ENCODE measurements at places on chromosomes 6 and 20.

- no peak for DNase-seq
Observed at GRCh38 chr6:53517021-53517420, 27.9 kb downstream of the GCLC start.

- no peak for DNase-seq
Observed at GRCh38 chr6:134437376-134437775, 119.5 kb upstream of the SGK1 start.

- no peak for DNase-seq
Observed at GRCh38 chr6:19849196-19849595, 12.0 kb downstream of the ID4 start.

DNA sequence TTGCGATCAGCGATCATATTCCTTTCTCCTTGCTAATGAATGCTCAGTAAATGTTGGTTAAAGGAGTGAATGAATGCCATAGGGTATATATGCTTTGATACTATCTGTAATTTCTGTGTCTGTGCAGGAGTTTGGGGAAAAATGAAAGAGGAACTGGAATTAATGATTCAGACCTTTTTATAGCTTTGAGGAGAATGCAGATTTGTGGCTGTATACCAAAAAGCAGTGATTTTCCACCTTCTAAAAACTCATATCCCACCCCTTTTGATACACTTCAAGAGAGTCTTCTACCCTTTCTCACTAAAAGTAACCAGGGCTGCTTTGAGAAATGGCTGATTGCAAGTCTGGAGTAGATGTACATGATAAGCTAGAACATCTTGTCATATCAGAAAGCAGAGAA, 26.6 kb upstream of the SUMO4 start:
- DNase-seq: no peak

GRCh38 chr6:136685540-136686108, 106.7 kb downstream of the MAP3K5 start:
- no peak for DNase-seq

DNA sequence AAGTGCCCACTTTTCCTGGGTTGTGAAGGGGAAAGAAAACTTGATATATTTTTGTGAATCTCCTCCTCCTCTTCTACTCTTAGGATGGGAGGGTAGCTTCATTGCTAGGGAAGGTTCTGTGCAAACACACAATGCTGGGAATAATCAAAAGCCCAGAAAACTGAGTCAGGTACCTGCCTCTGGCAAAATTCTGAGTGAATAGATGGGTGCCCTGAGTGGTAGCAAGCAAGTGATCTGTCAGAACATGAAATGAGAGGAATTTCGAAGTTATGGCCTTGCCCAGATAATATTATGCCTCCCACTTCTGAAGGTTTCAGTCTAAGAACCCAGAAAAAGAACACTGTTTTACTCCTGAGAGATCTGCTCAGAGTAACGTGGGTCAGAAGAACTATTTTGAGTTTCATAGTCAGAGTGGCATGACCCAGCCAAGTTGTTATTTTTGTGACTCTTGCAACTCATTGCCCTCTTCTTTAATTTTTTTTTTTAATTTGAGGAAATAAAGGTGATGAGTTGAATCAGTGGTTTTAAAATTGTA, 158.3 kb downstream of the BMP2 start:
- DNase-seq: no peak

GRCh38 chr6:162917506-162917905, 189.7 kb downstream of the PACRG start:
- DNase-seq: no peak

DNA sequence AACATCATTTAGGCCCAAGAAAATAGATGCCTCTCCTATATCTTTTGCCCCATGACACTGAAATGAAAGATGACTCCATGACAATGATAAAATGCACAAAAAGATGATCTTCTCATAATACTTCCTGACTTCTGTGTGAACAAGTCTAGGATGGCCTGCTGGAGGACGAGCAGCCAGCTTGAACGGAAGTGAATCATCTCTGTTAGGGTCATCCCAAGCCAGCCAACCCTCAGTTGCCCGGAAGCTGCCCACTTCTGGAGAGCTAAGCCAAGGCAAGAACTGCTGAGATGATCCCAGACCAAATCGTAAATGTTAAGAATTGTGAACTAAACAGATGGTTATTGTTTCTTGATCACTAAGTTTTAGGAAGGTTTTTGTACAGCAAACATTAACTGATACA, 249.7 kb upstream of the HS3ST5 start:
- DNase-seq: no peak

DNA sequence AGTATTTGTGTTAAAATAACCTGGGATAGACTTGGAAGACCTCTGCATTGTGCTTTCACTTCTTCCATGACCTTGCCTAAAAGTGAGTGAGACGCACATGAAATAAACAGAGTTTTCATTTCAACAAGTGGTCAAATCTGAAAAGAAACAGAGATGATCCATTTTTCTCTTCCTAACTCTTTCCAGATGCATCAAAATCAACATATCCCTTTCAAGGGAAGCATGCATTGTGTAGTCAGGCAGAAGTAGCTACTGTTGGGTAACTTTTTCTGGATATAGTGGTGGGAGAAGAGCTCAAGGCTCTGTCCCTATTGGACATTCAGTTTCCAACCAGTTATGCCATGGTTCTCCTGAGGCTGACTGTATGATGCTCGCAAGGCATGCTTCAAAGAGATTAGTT, 233.0 kb upstream of the JAG1 start:
- DNase-seq: no peak

DNA sequence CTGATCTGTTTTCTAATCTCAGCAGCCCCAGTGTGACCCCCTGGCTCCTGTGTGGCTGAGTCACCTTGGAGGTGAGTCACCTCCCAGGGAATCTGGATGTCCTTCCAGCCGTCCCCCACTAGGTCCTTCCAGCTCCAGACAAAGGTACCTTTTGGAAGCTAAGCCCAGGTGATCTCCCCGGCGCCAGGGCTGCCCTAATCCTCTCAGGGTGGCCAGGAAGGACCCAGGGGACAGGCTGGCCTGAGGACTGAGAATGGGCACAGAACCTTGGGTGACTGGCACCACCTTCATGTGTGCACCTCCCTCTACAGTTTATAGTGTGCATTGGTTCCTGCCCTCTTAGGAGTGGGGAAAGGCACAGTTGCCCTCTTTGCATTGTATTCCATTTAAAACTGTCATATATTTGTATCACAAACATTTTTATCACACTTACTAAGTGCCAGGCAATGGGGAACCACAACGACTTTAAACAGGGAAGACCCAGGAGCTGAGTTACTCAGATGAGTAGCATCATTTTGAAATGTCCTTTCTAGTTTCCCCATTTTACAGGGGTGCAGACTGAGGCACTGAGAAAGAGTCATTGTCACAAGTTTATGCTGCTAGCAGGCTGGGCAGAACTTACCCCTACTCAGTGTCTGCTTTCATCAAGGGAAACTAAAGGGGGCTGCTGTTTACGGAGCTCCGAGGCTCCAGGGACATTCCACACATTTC, 2.6 kb upstream of the BPIFB4 start:
- DNase-seq: no peak

GRCh38 chr20:18578581-18578980, 9.3 kb upstream of the DTD1 start:
- DNase-seq: no peak

Measured in NCI-H2081 treated with DMSO at 0.1 percent for 48 hours (cell line).